ENCODE measurements at places on chromosomes 2 and 18.

DNA sequence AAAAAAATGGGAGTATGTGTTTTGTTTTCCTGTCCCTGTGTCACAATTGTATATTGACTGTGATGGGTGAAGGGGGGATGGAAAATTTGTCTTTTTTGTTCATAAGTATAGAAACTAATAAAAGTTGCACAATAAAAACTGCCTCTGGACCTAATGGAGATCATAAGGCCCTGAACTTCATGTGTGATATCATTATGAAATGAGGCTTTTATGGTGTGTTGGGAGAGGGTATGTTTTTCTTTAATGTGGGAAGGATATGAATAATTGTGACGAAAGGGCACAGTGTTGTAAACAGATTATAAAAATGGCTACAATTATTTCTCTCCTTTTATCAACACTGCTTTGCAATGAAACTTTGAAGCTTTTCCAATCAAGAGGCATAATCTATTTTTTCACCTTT lies 1889.3 kb upstream of the CELF4 start:
- no peak for DNase-seq

GRCh38 chr2:52391621-52392020 lies 1359.7 kb upstream of the NRXN1 start:
- DNase-seq: no peak

GRCh38 chr2:205659922-205660321 lies 22.4 kb upstream of the NRP2 start:
- DNase-seq: no peak

GRCh38 chr2:135386993-135387392 lies 144.0 kb downstream of the ZRANB3 start:
- no peak for DNase-seq

DNA sequence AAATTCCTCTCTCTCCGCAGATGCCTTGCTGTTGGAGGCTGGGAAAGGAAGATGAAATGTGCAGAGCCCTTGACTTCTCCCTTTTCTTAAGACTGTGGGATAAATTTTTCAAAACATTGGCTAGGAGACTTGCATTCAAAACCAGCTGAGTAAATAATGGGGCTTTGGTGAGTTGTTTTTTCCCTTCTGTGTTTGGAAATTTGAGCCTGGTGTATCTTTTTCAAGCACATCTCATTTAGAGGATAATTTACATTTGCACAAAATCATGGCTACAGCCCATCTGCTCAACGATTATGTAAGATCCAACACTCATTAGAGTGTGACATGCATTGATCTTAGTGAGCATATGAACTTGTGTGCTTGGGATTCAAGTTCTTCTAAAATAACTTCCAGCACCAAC lies 112.1 kb upstream of the ATP8B1 start:
- no peak for DNase-seq

DNA sequence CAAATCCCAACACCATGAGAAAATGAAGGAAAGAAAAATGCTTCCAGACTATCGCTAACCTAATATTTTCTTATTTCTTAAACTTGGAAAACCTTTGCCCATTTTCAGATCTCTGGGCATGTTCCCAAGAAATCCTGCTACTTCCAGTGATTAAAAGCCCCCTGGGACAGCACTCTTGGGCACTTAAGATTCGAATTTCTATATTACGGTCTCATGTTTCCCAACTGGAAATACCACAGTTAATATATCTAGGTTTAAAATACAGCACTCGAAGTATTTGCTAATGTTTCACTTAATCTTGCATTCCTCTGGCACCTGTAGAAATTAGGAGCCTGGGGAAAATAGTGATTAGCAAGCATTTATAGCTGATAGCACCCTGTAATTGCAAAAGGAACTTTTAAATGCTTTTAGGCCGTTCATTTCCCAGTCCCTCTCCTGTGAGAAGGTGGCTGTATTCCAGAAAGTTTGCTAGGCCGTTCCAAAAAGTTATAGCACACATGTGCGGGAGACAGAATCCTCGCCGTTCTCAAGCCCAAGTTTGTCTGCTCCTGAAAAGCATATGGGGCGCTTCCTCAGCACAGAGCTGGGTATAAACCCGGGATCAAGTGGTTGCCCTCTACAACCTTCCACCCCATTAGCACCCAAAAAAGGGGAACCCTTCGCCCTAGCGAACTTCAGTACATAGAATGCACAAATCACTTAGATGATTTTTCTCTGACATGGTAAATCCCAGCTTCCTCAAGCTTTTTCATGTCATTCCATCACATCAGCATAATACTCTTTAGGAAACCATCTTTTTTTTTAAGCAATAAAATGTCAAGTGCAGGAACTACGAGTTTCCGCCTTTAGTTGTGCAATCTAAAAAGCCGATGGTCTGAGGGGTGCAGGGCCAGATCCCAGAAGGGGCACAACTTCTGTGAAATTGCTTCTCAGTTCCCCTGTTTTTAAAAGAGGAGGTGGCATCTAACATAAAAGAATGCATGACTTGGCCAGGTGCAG lies 60.6 kb downstream of the DIPK1C start:
- no peak for DNase-seq

GRCh38 chr2:156182132-156182531 lies 150.4 kb downstream of the NR4A2 start:
- no peak for DNase-seq

- no peak for DNase-seq
Observed at GRCh38 chr2:166230724-166231070, 102.9 kb upstream of the SCN1A start.

DNA sequence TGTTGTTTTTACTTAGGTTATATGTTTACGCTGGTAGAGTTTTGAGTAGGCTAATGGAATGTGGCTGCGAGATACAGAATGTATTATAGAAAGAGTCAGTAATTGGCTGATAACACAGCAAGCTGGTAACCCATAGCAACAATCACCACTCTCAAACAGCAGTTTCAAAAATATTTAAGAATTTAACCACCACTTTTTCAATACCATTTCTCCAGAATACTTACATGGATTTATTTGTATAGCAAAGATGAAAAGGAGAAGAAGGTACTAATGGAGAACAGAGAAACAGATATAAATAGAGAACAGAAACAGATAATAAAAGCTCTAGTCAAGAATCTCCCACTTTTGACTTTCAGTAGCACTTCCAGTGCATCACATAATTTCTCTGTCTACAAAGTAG lies 188.3 kb upstream of the SLC39A10 start:
- DNase-seq: no peak

- DNase-seq: no peak
Observed at GRCh38 chr2:18063826-18064470, 185.5 kb downstream of the KCNS3 start.

GRCh38 chr2:193679847-193680246 lies 1485.1 kb upstream of the TMEFF2 start:
- no peak for DNase-seq

- no peak for DNase-seq
Observed at GRCh38 chr18:12011957-12012549, 30.7 kb downstream of the IMPA2 start.

DNA sequence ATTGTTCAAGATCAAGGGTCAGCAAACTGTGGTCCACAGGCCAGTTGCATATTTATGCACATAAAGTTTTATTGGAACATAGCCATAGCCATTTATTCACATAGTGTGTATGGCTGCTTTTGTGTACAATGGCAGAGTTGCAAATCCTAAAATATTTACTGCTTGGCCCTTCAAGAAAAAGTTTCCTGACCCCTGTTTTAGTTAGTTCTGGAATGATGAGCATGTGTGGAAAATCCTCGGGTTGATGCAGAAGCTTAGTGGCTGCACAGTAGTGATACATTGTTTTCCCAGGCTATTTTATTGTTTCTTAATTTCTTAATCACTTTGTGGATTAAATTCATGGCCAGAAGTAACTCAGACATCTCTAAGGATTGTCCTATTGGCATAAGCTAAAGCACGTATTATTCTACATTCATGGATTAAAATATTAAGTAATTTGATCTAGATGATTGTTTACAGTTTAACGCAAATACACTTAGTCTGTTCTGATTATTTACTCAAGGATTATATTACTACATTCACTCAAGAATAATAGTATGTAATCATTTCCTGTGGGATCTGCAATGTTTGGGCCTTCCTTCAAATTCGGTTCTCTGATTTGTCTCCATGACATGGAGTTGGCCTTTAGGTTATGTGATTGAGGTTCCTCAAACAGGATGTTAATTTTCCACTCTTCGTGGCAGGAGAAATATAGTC lies 165.5 kb downstream of the TMEM247 start:
- DNase-seq: no peak

GRCh38 chr2:113818382-113818951 lies 62.0 kb upstream of the SLC35F5 start:
- DNase-seq: no peak

- DNase-seq: no peak
Observed at GRCh38 chr2:241775223-241776177, 1.1 kb upstream of the GAL3ST2 start.

GRCh38 chr2:187409682-187410081 lies 38.4 kb downstream of the CALCRL start:
- DNase-seq: no peak

DNA sequence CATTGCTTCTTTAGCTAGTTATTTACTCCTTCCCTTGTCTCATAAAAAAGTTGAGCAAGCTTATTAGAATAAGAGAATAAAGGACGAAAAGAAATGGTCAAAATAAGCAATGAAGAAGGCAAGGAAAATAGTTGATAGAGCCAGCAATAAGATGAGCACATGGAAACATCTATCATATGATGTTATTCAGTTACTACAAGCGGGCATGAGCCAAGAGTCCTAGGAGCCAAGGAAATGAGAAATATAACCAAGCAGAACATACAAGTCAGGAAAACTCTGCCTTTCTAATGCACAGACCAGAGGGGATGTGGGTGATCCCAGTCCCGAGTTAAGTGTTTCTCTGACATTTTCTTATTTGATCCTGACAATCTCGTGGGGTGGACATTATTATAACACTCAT lies 33.9 kb downstream of the INO80C start:
- no peak for DNase-seq

DNA sequence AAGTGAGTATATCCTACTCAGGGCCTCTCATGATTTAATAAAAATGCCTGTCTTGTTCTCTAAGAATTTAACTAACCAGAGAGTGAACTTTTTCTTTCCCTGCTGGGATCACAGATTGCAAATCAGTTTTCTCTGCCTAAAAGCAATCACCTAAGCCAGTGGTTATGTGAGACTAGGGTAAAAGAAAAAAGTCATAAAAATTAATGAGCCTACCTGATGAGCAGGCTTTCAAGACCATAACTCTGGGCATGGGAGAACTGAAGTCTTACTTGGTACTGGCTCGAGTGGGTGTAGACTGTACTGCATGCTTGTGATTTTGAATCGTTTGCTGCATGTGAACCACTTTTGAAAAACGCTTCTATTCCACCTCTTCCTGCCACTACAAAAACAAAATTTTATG lies 1677.0 kb upstream of the LRRTM1 start:
- no peak for DNase-seq

GRCh38 chr2:215548714-215549113 lies 112.8 kb upstream of the FN1 start:
- no peak for DNase-seq

DNA sequence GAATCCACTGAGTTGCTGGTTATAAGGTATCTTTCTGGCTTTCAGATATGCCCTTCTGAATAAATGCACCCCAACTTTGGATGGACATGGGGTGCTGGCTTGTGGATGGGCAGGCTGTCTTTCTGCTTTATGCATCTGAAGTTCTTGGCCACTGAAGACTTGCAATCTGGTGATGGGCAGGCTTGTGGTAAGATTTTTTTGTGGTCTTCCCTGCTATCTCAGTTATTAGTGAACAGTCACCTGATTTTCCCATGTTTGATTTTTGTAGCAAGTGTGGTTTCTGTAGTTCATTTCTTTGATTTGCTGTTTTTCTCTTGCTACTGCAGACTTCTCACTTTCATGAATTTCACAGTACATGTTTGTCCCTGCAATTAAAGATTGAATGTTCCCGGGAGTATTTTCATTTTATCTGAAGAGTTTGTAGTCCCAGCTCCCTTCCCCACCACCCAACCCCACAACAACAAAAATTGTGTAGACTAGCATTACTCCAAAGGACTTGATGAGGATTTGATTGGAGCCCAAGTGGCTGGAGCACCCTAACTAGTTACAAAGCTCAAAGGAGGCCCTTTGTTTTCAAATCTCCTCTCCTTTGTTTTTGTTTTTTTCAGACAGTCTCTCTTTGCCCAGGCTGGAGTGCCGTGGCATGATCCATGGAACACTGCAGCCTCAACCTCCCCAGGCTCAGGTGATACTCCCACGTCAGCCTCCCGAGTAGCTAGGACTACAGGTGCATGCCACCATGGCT lies 63.6 kb upstream of the MGAT5 start:
- DNase-seq: no peak

GRCh38 chr2:42771546-42772153 lies 7.7 kb upstream of the OXER1 start:
- no peak for DNase-seq

DNA sequence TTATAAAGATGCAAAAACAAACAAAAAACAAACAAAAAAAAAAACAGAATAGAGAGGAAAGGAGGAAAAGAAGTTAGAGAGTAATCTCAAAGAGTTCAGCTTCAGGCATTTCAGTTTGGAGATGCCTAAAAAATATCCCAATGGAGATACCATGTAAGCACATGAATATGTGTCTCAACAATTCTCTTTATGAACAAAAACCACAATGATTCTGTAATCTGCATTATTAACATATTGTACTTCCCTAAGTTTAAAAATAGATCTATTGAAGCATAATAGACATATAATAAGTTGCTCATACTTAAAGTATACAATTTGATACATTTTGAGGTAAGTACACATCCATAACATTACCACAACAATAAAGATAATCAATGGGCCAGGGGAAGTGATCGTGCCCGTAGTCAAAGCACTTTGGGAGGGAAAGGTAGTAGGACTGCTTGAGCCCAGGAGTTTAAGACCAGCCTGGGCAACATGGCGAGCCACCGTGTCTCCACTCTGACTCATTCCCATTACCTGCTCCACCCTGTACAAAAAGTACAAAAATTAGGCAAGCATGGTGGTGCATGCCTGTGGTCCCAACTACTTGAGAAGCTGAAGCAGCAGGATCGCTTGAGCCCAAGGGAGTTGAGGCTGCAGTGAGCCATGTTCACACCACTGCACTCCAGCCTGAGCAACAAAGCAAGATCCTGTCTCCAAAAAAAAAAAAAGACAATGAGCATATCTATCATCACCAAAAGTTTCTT lies 158.9 kb downstream of the ATAD2B start:
- no peak for DNase-seq

- no peak for DNase-seq
Observed at GRCh38 chr2:12109363-12110017, 363.1 kb downstream of the LPIN1 start.

DNA sequence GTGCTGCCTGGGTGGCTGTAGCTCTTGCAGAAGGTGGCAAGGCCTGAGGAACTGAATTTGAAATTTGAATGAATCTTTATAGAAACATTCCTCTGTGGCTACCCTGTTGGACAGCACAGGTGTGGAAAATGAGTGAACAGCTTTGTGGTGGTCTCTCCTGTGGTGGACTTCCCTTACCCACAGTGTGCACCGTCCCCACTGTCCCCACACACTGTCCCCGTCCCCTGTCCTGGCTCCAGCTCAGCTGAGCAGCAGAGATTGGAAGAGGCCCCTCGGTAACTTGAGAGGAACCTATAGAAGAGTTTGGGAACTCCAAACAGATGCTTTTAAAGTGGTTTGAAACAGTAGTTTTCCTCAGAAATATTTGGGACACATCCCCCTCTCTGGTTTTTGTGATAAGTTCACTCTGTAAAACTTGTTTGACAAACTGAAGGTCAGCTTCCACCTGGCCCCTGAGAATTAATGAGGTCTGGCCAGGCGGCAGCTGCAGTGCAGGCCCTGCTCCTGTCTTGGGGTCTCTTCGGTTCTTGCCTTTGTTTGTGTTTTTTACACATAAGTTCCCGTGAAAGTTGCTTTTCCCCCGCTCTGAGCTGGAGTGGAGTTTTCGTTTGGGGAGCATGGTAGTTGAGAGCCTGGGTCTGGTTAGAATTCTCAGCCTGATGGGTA lies 63.2 kb downstream of the ASAP2 start:
- no peak for DNase-seq

Data from CD4-positive, alpha-beta T cell treated with Interleukin-2 at 100 ng/mL for 4 hours (primary cell).